Esophagus mucosa (tissue), 1 donor: ENCODE measurements at places on chromosomes 12 and 14.

- no peak for ATAC-seq
These were observed 287.4 kb downstream of the SYT1 start for GRCh38 chr12:79151956-79152355.

- ATAC-seq: peak; percentile 47
These were observed 13.3 kb downstream of the SLC15A4 start for GRCh38 chr12:128810182-128811127.

GRCh38 chr14:102201353-102201738, 61.6 kb downstream of the WDR20 start:
- no peak for ATAC-seq

DNA sequence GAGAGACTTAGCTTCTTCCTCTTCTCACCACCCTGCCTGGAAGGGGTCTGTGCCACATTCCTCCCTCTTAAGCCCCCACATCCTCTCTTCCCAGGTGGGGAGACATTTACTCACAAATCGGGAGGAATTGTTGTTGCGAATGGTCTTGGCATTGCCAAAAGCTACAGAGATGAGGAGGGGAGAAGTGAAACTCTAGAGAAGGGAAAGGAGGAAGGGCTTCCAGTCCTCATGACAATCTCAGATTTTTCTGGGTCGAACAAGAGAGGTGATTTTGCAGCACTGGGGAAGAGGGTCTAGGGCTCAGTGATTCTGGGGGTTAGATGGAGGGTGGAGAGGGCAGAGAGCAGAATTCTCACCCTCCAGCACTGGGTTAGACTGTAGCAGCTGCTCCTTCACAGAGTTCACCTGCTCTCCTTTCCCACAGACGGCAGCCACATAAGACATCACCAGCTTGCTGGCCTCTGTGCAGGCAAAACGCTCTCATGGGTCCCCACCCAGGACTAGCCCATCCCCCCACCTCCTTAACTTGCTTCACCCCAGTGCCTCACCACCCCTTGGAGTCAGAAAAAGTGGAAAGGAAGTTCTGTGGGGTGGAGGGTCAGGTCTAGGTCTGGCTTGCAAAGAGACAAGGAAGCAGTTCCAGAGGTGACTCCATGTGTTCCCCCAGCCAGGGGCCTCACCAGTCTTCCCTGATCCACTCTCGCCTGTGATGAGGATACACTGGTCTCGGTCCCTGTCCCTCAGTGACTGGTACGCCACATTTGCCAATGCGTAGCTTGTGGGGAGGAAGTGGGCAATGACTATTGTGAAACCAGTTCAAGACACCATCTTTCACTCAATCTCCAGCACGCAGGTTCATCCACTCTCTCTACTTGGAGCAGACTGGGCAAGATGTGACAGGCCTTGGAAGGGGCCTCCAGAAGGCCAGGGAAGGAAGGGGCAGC, 2.7 kb downstream of the MYO1A start:
- ATAC-seq: no peak

GRCh38 chr14:71541973-71542690, 390.1 kb upstream of the RGS6 start:
- no peak for ATAC-seq

DNA sequence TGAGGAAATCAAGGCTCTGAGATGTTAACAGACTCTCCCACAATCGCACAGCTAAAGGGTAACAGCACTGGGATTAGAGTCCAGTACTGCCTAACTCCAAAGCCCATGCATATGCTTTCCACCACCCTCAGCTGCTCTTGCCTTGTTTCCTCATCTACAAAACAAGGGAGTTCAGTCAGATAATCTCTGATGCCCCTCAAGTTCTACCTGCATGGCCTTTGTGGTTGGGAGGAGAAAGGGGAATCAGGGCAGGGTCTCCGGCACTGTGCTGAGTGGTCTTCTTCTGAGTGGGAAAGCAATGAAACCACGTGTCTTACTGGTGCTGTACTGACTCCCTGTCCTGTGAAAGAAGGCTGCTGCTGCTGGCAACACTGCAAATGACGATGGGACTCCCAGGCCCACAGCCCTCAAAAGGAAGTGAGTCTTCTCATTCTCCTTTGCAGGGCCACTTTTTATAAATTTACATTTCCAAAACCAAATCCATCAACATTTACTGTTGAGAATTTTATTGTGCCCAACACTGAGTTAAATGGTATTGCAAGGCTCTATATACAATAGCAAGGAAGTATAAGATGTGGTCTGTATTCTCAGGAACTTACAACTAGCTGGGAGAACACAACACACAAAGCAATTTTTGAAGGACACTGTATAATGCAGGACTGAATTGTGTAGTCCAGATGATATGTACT, 19.7 kb upstream of the DUSP16 start:
- ATAC-seq: no peak

DNA sequence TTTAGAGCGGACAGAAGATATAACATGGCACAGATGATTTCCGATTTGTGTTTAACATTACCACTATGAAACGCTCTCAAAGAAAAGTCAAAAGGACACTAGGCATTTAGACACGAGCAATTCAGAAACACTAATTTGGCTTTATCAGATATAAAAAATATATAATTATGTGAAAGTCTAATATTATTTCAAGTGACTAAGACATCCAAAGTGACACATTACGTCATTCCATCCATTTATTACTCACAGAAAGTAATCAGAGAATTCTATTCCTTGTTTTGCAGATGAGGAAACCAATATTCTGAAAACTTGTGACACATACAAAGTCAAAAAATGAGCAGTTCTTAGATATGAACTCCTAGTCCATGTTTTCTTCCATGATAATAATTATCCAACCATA, 250.8 kb upstream of the USP15 start:
- ATAC-seq: no peak

DNA sequence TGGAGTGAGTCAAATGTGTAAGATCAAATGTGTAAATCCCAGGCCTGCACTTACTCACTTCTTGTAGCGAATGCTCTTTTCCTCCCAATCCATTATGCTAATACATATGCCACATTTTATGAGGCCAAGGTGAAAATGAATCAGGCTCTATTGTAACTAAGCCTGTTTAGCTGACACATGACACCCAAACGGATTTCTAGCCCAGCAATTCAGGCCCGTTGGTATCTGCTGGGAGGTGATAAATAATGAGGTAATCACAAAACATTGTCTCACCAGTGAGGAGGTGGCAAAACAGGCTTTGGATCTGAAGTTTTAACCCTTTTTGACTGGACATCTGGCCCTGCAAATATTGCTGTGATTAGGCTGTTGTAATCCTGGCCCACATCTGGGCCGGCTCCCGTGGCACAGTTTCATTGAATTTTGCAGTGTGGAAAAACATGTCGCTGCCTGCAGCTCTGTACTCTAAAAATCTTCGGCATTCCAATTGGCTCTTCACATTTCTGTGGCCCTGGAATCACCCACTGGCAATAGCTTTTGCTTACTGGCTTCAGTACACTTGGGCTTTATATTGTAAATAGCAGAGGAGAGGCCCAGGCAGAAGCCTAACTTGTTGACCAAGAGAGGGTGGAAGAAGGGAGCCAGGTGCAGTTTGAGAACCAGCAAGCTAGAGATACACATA, 106.1 kb downstream of the PAX9 start:
- ATAC-seq: peak; percentile 93

GRCh38 chr12:60930151-60930550, 1330.1 kb upstream of the USP15 start:
- ATAC-seq: no peak

DNA sequence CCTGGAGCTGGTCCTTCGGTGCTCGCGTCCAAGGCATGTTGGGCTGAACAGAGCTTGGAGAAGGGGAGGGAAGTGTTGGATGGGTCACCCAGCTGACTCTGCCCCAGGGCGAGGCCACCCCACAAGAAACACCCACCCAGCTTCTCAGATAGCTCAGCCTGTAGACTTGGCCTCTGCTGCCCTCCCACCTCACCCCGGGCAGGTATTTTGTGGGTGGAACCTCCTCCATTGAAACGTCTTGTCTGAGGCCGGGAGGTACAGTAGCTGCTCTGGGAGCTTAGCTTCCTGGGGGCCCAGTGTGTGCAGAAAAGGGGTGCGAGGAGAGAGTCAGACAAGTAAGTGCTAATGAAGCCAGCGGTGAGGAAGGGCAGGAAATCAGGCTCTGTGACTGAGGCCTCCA, 54.8 kb upstream of the TSPAN9 start:
- no peak for ATAC-seq

GRCh38 chr14:92513204-92513965, at the start of gene RIN3:
Gene RIN3 (plus strand): TSS chr14:92513781. CDS start chr14:92513933, 152 bp downstream.
- peak; percentile 49 for ATAC-seq

- no peak for ATAC-seq
These were observed 2.0 kb downstream of the FERMT2 start for GRCh38 chr14:52948836-52949235.

- ATAC-seq: no peak
These were observed 257.4 kb upstream of the TMTC1 start for GRCh38 chr12:30041096-30041495.

GRCh38 chr12:51395283-51396230, 4.4 kb upstream of the GALNT6 start:
- ATAC-seq: no peak

GRCh38 chr14:68047906-68048305, 228.3 kb downstream of the RAD51B start:
- ATAC-seq: no peak

GRCh38 chr14:55928276-55928675, 189.9 kb upstream of the PELI2 start:
- no peak for ATAC-seq

GRCh38 chr14:48584031-48584430, 908.6 kb upstream of the MDGA2 start:
- no peak for ATAC-seq

- ATAC-seq: peak; percentile 44
These were observed 36.8 kb downstream of the PPTC7 start for GRCh38 chr12:110546339-110546738.

DNA sequence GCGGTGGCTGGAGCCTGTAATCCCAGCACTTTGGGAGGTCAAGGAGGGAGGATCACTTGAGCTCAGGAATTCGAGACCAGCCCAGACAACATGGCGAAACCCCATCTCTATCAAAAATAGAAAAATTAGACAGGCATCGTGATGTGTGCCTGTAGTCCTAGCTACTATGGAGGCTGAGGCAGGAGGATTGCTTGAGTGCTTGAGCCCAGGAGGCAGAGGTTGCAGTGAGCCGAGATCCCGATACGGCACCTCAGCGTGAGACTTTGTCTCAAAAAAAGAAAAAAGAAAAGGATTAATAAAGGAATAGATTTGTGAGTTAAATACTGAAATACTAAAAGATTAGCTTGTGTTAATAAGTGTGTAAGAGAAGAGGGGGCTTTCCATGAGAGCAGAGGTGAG, 29.4 kb downstream of the RPGRIP1 start:
- no peak for ATAC-seq

GRCh38 chr12:33529810-33530209, 90.2 kb upstream of the SYT10 start:
- no peak for ATAC-seq
